ENCODE measurements at places on chromosomes 4 and X.
A peak's percentile ranks its signal among the peaks of the same experiment; 100 is the strongest.

DNA sequence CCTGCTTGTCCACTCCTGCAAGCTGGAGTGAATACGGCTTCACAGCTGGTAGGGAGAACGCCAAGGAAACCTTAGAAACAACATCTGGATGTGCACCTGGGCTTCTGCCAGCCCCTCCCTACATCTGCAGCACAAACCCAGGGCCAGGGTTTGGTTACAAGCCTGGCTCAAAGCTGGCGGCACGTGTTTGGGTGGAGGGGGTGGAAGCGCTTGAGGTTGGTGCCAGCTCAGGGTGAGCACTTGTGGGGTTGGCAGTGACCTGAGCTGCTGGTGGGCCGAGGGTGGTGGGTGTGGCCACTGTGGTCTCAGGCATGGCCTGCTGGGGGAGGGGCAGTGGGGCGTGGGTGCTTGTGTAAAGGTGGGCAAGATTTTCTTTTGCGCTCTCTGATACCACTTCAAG, 15.6 kb downstream of the ELF4 start:
- DNase-seq = no peak

GRCh38 chr4:94763500-94763899, 5.7 kb downstream of the BMPR1B start:
- DNase-seq = no peak

DNA sequence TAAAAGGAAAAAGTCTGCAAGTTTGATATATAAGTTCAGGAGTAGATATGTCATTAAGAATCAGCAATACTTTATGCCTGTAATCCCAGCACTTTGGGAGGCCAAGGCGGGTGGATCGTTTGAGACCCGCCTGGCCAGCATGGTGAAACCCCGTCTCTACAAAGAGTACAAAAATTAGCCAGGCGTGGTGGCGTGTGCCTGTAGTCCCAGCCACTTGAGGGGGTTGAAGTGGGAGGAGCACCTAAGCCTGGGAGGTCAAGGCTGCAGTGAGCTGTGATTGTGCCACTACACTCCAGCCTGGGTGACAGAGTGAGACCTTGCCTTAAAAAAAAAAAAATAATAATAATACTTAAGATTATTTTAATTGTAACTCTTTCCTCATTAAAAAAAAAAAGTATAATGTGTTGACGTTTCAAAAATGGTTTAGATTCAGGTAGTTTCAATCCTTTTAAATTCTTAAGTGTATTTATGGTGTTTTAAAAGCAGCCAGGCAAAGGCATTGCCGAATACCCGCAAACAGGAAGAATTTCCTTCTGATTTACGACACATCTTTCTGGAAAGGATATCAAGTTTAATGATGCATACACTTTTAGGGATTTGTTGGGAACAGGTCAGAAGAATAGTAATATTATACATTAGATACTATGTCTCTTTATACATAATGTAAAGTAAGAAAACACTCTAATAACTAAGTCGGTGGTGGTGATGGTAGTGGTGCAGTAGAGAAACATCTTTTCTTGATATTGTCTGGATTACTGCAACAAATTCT, 80.9 kb downstream of the KDM6A start:
- no peak for DNase-seq

DNA sequence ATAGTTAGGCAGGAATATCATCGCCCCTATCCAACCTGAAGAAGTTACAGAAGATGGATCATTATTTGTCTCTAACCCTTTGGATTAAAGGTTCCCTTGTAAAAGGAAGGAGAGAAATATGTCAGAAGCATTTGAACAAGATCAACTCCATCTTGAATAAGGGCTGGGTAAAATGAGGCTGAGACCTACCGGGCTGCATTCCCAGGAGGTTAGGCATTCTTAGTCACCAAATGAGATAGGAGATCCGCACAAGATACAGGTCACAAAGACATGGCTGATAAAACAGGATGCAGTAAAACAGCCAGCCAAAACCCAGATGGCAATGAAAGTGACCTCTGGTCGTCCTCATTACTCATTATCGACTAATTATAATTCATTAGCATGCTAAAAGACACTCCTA, 148.9 kb downstream of the GALNTL6 start:
- no peak for DNase-seq

- no peak for DNase-seq
Observed at GRCh38 chr4:123833171-123833643, 436.6 kb downstream of the SPRY1 start.

DNA sequence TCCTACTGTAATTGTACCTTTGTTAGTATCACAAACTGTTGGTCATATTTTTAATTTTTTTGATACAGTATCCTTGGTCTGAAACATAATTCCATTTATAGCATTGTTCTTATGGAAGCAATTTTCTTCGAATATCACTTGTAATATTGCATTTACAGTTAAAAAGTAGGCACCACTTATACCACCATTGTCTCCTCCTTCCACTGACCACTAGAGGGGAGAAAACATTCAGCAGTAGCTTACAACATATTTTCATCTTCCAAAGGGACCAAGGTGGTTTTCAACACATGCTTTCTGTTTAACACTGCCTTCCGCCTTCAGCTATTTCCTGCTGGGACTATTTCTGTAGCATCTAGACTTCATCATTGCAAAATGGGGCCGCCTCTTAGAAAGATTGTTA, 146.2 kb downstream of the COL4A6 start:
- no peak for DNase-seq

DNA sequence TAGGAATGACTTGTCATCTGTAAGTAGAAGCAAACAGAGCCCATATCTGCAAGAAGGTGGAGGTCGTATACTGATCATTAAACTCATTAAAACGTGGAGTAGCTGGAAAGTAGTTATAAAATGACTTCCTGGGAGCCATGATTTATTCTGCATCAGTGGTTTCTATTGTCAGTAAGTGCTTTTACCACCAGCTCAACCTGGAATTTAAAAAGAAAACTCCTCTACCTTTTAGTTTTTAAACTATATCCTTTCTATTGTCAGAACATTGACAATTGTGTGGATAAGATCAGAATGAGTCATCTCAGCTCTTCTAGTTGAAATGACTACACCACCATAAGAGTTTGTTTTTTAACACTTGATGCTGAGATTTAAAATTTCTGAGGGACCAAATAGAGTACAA, 651.2 kb upstream of the GALNT7 start:
- DNase-seq = no peak

GRCh38 chrX:51496501-51497291, at the start of gene NUDT11:
TSS of gene NUDT11 (minus strand) at chrX:51496592. CDS start at chrX:51496444, 148 bp downstream.
- no peak for DNase-seq

DNA sequence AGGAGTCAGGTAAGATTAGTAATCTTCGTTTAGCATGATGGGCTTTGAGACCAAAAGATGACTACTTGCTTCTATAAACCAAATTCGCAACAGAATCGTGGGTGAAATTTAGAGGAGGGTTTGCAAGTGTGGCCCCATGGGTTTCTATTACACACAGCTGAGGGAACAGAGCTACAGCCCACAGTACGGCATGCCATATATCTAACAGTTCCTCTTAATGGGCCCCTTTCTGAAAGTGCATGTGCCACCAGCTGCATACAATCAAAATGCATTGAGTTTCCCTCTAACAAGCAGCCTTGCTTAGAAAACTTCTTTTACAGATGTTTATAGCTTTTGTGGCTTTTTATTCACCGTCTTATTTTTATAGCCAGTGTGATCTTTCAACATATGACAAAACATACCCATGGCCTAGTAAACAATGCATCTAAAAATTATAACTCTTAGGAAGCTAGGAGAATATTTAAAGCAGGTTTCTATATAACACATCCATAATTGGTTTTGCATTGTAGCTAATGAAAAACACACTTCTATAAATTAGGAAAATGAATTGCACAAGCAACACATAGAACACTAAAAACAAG, 202.1 kb downstream of the PRDM5 start:
- DNase-seq = no peak

- no peak for DNase-seq
Observed at GRCh38 chr4:121280425-121280824, 100.4 kb downstream of the QRFPR start.

- no peak for DNase-seq
Observed at GRCh38 chr4:37758226-37758625, 68.3 kb upstream of the PGM2 start.

DNA sequence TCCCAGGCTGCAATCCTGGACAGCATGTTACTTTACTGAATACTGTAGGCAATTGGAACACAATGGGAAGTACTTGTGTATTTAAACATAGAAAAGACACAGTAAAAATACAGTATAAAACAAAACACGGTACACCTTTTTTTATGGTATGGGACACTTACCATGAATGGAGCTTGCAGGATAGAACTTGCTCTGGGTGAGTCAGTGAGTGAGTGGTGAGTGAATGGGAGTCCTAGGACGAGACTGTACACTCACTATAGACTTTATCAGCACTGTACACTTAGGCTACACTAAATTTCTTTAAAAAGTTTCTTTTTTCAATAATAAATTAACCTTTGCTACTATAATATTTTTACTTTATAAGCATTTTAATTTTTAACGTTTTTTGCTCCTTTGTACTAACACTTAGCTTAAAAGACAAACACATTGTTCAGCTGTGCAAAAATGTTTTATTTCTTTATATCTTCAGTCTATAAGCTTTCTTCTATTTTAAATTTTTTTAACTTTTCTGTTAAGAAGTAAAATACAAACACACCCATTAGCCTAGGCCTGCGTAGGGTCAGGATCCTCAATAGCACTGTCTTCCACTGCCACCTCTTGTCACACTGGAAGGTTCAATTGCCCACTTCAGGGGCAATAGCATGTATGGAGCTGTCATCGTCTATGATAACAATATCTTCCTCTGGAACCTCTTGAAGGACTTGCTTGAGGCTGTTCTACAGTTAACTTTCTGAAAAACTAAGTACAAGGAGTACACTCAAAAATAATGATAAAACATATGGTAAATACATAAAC, 293.5 kb upstream of the FSTL5 start:
- DNase-seq = no peak

GRCh38 chr4:3013839-3014350, 50.5 kb downstream of the GRK4 start:
- DNase-seq = no peak

DNA sequence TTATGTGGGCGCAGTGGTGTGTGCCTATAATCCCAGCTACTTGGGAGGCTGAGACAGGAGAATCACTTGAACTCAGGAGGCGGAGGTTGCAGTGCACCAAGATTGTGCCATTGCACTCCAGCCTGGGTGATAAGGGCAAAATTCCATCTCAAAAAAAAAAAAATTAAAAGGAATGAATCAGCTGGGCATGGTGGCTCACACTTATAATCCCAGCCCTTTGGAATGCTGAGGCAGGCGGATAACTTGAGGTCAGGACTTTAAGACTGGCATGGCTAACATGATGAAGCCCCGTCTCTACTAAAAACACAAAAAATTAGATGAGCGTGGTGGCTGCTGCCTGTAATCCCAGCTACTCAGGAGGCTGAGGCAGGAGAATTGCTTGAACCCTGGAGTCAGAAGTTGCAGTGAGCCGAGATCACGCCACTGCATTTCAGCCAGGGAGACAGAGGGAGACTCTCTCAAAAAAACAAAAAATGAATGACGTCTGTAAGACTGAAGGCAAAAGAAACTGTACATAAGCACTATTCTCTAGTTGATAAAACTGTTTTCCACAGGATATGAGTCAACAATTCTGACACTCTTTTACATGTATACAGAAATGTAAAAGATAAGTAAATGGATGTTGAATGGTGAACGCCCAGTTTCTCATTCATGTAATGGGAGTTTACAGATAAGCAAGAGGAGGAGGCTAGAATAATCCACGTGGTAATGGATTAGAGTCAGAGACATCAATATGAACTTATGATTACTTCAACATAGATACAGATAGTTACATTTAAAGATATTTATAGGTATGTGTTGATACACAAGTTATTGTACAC, 22.2 kb downstream of the CENPC start:
- peak; percentile 75 for DNase-seq

GRCh38 chrX:134572816-134573682, 85.2 kb downstream of the PLAC1 start:
- DNase-seq = no peak

GRCh38 chrX:30948626-30949025, 59.6 kb upstream of the TAB3 start:
- DNase-seq = no peak

DNA sequence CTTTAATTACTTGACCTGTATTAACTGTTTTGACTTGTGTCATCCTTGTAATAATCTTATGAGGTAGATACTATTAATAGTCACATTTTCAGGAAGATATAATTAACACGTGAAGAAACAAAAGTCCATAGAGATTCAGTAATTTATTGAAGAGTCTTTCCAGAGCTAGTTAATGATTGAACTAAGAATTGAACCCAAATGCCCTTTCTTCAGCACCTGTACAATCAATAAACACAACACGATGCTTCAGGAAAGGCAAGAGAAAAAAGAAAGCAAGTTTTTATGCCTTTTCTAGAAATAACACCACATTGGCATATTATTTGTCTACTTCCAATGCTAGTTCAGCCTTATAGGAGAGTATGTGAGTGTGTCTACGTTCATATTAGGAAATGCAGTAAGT, 399.6 kb downstream of the NAF1 start:
- no peak for DNase-seq

DNA sequence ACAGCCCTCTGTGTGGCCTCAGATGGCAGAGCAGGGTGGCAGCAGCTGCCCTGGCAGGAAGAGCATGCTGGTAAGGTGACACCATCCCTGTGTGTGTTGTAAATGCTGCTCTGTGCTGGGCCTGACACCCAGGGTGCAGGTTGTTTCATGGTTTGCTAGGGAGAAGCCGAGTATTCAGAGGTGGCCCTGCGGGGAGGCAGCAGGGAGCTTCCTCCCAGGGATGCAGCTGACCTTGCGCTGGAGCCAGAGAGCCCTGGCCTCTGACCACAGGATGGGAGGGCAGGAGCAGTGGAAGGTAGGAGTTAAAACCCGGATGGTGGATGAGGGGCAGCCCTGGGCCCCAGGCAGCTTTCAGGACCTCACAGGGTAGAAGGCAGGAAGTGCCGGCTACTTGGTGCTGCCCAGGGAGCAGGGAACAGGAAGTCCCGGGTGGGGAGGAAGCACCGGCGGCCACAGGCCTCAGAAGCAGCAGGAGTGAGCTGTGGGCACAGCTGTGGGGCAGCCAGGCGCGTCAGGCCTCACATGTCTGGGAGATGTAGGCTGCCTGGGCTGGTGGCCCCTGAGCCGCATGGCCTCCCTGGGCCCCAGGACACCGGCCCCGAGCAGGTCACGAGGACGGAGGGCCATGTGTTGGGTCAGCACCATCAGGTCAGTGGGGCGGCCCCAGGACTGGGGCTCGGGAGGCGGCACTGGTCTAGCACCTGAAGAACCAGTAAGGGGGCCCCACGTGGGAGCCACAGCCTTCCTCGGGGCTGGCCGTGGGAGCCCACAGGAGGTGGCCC, 19.1 kb downstream of the SH3BP2 start:
- DNase-seq = no peak

All from hematopoietic multipotent progenitor cell treated with erythropoietin and hydrocortisone succinate and interleukin-3 and kit ligand, for 15 days (in vitro differentiated cells).